ENCODE measurements at places on chromosomes 5 and 9.

- no peak for DNase-seq
Measured at GRCh38 chr5:123120197-123120596, 31.2 kb downstream of the PRDM6 start.

- DNase-seq: no peak
Measured at GRCh38 chr9:83651558-83651957, 28.6 kb downstream of the IDNK start.

- no peak for DNase-seq
Measured at GRCh38 chr5:20554001-20554400, 566.0 kb upstream of the CDH18 start.

DNA sequence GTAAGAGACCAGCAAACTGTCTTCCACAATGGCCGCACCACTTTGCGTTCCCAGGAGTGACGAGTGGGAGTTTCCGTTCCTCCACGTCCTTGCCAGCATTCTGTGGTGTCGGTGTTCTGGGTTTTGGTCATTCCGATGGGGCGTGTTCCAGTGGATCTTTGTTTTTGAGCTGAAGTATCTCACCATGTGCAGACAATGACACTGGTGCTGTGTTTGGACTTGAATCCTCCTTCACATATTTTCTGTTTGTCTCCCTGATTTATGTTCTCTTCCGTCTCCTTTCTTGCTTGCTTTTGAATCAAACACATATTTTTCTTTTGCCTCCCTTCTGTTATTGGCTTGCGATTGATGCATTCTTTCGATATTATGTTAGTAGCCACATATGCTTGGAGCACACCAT lies 60.8 kb upstream of the IRX4 start:
- no peak for DNase-seq

DNA sequence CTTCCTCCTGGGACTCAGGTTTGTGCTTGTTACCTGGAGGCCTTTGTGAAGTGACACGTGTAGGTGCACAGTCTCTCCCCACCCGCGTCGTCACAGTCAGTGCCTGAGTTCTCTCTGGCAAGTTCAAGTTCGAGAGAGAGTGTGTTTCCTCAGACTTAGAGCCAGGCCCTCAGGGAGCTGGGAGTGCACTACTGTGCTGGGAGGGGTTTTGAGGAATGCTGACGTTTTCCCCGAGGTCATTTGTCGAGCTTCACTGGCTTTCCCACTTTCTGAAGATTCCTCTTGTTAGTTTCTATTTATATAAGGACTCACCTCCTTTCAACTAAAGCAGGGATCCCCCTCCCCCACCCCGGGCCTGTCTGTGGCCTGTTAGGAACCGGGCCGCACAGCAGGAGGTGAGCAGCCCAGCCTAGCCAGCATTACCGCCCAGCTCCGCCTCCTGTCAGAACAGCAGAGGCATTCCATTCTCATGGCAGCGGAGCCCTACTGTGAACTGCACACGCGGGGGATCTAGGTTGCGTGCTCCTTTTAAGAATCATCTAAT lies 209.2 kb downstream of the DIRAS2 start:
- DNase-seq: no peak

DNA sequence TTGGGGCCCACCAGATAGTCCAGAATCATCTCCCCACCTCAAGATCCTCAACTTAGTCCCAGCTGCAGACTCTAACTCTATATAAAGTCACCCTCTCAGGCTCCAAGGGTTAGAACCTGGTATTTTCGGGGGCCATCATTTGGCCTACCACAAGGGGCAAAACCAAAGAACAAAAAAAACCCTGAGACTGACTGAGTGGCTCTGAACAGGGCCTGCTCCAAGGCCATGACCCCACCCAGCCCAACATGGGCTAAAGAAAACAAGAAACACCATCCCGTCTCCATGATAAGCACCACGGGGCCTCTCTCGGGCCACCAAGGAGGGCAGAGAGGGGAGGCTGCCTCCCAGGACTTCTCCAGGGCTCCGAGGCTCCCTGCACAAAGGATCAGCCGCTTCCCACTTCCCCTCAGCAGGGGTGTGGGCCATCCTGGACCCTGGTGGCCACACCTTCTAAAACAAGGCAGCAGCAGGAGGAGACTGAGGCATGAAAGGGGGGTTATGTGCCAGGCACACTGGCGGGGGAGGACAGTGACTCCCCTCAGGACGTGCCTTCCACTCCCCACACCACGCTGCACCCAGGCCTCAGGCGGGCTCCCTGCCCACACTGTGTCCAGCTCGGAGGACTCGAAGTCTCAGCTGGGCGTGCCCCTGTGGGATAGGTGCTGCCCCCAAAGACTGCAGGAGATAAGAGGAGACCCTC lies 51.5 kb downstream of the SEMA4D start:
- DNase-seq: no peak

- DNase-seq: no peak
Measured at GRCh38 chr5:144297081-144297480, 126.4 kb downstream of the KCTD16 start.

DNA sequence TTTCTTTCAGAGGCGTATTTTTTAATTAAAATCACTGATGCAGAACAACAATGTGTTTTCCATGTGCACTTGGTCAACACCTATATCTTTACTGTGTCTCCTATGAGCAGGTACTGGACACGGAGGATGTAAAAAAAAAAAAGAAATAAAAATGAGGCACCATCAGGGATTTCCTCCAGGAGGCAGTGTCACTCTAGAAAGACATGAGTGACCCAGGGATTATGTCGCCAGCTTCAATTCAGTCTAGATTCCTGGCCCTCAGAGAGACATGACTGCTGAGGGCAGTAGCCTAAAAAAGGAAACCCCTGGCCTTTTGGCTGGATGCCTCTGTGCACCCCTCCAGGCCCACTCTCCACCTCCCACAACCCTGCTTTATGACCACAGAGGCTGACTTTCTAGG lies 18.3 kb upstream of the IL33 start:
- no peak for DNase-seq

DNA sequence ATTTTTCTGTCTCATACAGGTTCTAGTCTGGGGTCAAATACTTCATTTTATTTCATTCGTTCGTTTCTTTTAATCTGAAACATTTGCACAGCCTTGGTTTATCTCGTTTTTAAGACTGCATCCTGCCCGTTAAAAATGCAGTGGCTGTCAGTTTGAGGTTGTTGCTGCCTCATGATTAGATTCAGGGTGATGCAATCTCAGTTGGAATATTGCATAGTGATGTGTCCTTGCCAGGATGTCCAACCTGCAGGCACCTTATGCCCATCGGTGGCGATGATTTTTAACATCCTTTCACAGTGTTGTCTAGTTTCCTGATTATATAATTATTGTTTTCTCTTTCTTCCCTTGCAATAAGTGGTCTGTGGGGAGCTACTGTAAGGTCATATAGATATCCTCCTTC lies 45.1 kb downstream of the SH3GL2 start:
- DNase-seq: no peak

GRCh38 chr5:109690242-109690974 lies 681 bp downstream of the MAN2A1 start:
- no peak for DNase-seq

- DNase-seq: no peak
Measured at GRCh38 chr5:77844623-77845323, 68.6 kb upstream of the TBCA start.

- no peak for DNase-seq
Measured at GRCh38 chr5:44365345-44365744, 23.9 kb downstream of the FGF10 start.

DNA sequence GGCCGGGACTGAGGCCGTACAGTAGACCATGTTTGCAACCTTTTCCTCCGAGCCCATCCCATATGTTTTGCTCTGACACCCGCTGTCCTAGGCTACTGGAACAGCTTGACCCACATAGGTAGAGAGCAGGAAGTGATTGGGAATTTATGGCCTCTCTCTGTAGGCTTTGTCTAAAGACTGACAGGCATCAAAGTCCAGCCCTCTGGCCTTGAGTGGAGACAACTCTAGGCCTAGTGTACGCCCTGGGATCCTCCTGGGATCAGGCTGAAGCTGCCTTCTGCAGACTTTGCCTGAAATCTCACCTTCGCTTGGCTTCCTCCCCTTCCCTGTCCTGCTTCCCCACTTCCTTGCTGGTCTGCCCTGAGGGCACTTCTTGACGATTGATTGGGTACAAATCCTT lies 13.6 kb upstream of the AKNA start:
- DNase-seq: no peak

DNA sequence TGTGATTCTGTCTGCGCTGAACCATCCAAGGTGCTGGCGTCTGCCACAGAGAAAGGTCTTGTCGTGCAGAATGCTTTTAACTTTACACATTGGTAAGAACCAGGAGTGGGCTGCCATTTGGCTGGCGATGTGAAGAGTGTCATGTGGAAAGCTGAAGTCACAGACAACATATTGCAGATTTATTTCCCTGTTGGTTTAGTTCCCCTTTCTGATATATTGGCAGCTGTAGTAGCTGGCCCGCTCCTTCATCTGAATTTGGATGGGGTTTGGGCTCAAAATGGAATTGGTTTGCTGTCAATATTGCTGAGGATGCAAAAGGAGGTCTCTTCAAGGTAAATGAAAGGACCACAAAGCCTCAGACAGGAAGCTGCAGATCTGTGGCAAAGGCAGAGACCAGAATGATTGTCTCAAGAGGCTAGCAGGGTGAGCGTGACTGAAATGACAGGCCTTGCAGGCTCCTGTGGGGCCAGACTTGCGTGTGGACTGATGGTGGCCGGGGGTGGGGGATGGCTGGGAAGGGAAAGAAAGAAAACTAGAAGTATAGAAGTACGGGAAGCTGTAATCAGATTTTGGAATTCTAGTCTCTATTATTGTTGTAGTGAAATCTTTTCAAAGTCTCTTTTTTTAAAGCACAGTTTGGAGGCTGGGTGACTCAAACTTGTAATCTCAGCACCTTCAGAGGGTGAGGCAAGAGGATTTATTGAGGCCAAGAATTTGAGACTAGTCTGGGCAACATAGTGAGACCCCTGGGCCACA lies 25.1 kb upstream of the CD180 start:
- DNase-seq: peak; percentile 81

DNA sequence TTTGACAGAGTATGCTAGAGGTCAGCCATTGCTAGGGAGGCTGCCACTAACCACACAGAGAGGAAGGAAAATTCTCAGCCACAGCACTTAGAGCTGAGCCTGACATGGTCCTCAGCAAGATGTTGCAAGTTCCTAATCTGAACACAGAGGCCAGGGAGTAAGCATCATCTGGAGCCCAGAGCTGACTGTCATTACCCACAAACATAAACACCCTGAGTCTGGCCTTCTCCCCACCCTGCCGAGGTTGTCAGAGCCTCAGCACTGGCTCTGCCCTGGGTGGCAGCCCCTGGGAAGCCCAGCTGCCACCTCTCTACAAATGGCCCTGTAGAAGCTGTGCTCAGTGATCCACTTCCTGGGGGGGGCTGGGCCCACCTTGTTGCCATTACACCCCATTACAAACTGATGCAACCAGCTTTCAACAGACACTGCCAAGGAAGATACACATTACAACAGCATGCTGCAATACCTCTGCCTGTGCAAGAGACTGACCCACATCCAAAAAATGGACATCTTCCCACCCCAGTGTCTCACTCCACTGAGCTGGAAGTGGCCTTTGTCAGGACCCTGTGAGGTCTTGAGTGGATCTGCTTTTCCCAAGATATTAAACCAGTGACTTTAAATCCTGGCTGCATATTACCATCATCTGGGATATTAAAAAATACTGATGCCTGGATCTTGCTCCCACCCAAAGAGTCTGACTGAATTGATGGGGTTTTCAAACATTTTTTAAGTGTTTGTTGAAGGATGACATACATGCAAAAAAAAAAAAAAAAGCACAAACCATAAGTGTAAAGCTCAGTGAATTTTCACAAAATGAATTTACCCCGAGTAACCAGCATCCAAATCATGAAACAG lies 33.0 kb downstream of the IRF1 start:
- peak; percentile 86 for DNase-seq

GRCh38 chr9:112103405-112103804 lies 71.7 kb downstream of the SUSD1 start:
- DNase-seq: peak; percentile 14

- no peak for DNase-seq
Measured at GRCh38 chr5:116564756-116565490, 9.7 kb downstream of the SEMA6A start.

DNA sequence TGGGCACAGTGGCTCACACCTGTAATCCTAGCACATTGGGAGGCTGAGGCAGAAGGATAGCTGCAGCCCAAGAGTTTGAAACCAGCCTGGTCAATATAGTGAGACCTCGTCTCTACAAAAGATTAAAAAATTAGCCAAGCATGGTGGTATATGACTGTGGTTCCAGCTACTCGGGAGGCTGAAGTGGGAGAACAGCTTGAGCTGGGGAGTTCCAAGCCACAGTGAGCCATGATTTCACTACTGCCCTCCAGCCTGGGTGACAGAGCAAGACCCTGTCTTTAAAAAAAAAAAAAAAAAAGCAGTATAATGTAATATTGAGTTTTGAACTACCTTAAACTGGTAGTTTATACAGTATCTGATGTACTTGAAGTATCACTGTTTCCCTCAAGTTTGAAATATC lies 358.4 kb downstream of the EBF1 start:
- no peak for DNase-seq

DNA sequence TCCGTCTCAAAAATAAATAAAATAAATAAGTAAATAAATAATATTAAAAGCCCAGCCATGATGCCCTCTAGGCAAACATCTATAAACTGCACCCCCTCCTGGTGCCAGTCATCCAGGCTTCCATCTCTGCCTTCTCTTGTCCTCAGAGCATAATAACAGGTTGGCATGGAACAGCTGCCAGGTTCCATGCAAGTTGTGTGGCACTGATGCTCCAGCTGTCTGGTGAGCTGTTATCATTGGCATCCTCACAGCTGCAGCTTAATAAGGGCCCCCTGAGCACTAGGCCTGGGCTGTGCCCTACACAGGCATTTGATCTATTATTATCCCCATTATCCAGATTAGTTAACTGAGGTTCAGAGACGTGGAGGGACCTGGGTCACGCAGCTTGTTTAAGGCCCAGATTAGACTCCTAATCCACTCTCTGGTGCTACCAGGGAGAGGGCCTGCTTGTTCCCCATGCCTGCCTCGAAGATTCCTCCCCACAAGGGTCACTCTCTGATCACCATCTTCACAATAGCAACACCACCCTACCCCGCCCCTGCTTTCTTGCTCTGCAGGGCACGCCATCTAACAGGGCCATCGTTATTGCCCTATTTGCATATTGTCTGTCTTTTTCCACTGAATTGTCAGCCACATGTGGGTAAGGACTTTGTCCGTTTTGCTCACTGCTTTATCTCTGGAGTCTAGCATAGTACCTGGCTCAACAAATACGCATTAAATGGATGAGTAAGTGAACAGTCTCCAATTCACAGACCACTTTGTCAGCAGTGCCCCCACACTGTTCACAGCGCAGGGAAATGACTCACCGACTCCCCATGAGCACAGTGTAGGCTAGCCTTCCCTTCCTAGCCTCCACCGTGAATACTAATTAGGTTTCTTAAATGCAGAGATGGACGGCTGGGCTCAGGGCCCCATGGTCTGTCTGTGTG lies 1.5 kb upstream of the DNM1 start:
- no peak for DNase-seq
